ENCODE measurements at places on chromosomes 11 and 22. TPM values are rescaled to one million over a fixed set of nuclear protein-coding genes. Genes with fewer than 3 reads are reported as not detected.

MPEG1 gene
- not detected for total RNA-seq

DNA sequence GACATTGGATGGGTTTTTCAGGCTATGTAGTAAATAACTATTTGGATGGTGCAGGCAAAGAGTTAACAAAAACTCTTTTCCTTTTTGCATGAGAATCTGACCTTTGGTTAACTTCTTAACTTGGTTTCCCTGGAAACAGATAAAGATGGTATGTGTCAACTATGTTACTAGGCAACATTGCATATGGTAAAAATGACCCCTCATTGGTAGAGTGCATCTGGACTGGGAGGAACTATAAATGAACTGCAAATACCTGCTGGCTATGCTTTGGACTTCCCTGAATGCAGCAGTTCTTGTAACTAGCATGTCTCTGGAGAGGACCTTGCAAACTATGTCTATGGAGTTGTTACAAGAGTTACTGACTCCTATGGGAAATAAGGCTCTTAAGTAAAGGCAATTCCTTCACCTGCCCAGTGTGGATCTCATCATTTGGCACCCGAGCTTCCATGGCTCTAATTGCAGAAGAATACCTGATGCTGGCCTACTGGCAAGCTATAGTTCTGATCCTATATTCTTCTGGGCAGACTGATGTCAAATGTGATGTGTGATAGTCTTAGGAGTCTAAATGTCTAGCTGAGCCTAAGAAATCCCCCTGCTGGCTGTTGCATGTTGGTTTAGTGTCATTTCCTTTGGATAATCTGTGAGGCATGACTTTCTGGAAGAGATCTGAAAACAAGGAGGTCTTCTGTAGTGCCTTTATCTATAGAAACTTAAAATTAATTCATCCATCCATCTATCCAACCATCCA lies 126.7 kb upstream of the MTMR2 start:
- no peak for DNase-seq
- H3K27me3 ChIP-seq = no peaks in the 10 kb centered on the region
- H3K4me1 ChIP-seq = peaks cover 15% of the 10 kb centered on the region
- H3K27ac ChIP-seq = no peak overlapping the region

NPTXR gene
- total RNA-seq = 13.4 TPM

GRCh38 chr11:103803062-103803461 lies 233.4 kb upstream of the DDI1 start:
- H3K36me3 ChIP-seq = no peaks in the 10 kb centered on the region
- no peaks in the 10 kb centered on the region for H3K27me3 ChIP-seq
- no peak for DNase-seq
- no peak overlapping the region for H3K27ac ChIP-seq

DNA sequence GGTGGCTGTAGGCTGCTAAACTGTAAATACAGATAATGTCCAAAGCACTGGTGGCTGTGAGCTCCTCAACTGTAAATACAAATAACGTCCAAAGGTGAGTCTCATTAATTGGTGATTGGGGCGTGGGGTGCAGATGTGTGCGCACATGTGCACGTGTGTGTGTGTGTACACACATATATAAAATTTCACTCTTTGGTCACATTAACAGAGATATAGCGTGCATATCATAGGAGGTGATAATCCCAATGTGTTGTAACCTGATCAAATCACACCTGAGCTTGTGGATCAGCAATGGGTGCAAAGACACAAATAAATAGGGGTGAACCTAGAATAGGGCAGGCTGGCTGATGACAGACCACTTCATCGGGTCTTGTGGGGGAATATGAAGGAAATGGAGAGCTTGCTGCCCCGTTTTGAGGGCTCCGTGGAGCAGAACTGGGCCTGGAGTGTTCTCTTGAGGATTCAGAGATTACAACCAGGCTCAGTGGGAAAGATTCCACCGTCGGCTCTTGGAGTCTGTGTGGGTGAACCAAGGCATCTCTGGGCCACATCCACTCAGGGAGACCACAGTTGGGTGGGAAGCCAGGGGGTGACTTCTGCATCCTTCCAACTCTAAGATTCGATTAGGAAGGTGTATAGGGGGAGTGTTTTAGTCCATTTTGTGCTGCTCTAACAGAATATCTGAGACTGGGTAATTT lies 24.9 kb upstream of the OSBPL5 start:
- no peak overlapping the region for H3K27ac ChIP-seq
- DNase-seq = no peak
- H3K27me3 ChIP-seq = no peaks in the 10 kb centered on the region
- no peaks in the 10 kb centered on the region for H3K36me3 ChIP-seq

BAD gene
- 45.8 TPM for total RNA-seq

DNA sequence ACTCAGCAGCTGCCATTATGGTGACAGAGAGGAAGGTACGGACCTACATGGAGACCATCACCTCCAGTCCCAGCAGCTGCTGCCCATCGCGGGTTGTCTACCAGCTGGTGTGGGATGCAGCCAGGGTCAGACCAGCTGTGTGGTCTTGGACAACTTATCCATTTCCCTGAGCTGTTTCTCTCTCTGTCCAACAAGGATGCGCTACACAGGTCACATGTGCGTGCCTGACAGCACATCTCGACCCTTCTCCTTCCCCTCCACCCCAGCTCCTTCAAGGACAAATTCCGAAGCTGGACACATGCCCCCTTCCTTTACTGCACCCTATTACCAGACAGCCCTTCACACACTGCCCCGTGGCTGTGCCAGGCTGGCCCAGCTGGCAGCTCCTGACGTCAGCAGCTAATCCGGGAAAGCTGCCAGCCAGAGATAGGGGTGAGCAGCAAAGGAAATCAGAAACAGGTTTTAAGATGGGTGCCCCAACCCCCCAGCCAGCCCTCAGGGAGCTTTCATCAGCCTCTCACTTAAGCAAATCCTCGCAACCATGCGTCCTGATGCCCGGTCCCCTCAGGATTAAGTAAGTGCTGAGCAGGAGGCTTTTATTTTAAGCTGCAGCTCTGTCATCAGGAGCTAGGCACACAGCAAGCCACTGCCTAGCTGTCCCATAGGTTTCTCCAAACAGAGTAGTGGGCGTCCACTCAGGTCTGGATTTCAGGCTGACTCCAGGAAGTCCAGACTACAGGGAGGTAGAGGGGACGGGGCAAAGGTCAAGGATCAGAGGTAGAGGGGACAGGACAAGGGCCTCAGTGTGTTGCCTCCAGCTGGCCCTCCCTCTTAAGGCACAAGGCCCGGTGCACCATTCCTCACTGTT lies 20.3 kb downstream of the TEF start:
- no peak overlapping the region for H3K4me3 ChIP-seq
- H3K27ac ChIP-seq = no peak overlapping the region
- no peak for DNase-seq
- no peaks in the 10 kb centered on the region for H3K4me1 ChIP-seq
- H3K36me3 ChIP-seq = no peaks in the 10 kb centered on the region
